Kasumi-1 (cell line): ENCODE measurements at places on chromosomes 2 and 18.

GRCh38 chr2:232304236-232304635 lies 74.3 kb upstream of the ALPP start:
- DNase-seq, result no peak

GRCh38 chr2:56871644-56872043 lies 687.9 kb downstream of the CCDC85A start:
- no peak for DNase-seq

GRCh38 chr2:238939074-238939473 lies 91.2 kb downstream of the TWIST2 start:
- DNase-seq, result no peak

GRCh38 chr2:39623917-39624316 lies 41.8 kb upstream of the TMEM178A start:
- no peak for DNase-seq

DNA sequence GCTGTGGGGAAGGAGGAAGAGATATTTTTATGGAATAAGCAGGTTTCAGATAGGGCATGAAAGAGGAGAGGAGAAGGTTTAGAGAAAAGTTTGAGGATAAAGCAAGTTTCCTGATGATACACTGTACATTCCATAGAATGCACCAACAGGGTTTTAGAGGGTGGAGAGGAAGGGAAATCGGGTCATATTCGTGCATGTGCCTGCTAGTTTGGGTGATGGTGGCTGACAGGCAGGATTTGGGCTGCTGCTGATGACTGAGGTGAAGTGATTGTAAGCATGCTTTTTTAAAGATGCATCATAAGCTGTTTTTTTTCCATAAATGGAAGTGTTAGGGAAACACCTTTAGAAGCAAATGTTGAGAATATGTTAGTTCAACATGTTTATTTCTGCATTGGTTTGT lies 68.8 kb downstream of the PMAIP1 start:
- no peak for DNase-seq

- no peak for DNase-seq
Measured at GRCh38 chr2:169119123-169119760, 49.9 kb downstream of the DHRS9 start.

DNA sequence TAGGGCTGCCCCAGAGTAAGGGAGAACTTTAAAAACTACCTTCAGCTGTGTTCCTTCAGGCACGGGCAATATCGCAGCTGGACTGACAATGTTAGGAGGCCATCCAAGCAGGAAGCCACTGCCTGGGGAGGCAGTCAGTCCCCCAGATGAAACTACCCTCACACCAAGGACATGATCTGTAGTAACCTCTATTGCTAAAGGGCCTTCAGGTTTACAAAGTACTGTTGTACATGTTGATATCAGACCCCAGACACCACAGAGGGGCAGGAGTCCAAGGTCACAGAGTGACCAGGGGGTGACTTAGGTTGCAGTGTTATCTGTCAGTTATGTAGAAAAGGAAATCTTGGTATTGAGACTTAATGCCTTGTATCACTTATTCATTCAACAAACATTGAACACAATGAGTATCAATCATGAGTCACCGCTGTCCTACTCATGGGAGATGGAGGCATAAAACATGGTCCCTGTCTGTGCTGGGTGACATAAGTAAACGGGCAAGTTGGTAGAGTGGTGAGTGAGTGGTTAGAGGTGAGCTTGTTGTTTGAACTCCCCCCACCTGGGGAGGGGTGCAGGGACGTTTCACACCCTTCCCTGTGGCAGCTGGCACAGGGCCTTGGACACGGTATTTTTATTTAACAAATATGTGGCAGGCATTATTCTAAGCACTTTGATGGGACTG lies 7.1 kb downstream of the CABLES1 start:
- DNase-seq, result no peak

GRCh38 chr18:74226156-74226555 lies 65.6 kb downstream of the CYB5A start:
- DNase-seq, result no peak

DNA sequence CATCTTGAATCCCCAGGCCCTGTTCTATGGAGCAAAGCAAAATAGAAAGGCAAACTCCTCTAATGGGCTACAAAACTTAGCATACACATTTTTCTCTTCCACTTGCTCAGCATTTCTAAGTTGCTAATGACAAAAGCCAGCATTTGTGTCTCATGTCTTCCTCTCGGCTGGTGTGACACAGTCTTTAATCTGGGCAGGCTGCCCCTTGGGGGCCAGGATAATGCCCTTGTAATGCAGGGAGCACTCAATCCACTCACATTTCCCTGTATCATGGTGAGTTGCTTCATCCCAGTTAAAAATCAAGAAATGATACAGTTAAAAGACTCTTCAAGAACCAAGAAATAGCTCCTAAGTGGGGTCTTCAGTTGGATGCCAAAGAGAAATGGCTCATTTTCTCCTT lies 109.1 kb upstream of the FBXO11 start:
- DNase-seq, result no peak

DNA sequence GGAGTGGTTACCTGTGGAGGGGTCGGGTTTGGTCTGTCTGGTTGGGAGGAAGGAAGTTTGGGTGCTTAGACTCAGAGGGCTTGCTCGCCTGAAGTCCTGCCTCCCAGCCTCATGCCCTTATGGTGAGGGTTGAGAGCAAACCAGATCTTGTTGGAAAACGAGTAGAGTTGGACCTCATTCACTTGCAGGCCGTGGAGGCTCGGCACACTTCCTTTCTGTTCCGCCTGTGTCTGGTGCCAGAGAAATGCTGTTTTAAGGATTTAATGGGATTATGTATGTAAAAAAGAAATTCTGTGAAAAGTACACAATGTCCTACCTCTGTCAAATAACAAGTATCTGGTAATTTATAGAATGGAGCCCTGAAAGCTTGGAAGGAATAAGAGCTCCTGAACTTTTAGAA lies 29.6 kb downstream of the GATA6 start:
- no peak for DNase-seq

- no peak for DNase-seq
Measured at GRCh38 chr18:52236131-52236530, 103.9 kb upstream of the DCC start.

- peak; percentile 89 for DNase-seq
Measured at GRCh38 chr2:198127627-198128026, 323.2 kb downstream of the PLCL1 start.

GRCh38 chr2:46420945-46421344 lies 58.4 kb upstream of the TMEM247 start:
- no peak for DNase-seq

DNA sequence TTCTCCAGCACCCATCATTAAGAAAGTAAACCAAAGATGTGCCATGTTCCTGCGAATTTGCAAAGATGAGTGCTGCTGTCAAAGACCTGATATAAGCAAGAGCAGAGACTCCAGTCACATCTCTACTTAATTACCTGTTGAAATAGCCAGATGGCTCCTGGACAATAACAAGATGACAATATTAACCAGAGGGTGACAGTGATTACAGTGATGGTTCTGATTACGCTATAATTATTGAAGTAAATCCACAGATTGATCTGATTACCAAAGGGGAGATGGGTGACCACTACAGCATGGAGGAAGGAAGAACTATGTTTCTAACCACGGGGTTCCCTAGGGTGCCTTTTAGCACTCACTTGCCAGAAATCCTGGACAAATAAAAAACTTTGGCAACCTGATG lies 36.5 kb upstream of the AFF3 start:
- no peak for DNase-seq

DNA sequence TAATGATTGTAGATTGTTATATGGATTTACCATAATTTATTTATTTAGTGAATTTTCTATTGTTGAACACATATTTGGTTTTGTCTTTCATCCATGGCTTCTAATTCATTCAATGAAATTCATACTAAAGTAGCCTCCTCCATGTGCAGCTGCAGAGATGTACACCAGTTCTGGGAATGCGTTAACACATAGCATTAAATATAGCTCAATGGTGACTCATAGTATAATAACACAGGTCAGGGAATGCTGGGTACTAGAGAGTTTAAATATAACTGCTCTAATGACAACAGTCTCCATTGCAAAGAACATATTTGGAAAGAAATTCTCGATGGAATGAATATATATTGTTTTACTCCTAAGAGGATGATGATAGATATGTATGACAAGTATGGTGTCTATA lies 1190.2 kb upstream of the NRXN1 start:
- DNase-seq, result no peak
